Fibroblast of mammary gland (primary cell): ENCODE measurements at places on chromosomes 11 and 22.
A peak's percentile ranks its signal among the peaks of the same experiment; 100 is the strongest.

DNA sequence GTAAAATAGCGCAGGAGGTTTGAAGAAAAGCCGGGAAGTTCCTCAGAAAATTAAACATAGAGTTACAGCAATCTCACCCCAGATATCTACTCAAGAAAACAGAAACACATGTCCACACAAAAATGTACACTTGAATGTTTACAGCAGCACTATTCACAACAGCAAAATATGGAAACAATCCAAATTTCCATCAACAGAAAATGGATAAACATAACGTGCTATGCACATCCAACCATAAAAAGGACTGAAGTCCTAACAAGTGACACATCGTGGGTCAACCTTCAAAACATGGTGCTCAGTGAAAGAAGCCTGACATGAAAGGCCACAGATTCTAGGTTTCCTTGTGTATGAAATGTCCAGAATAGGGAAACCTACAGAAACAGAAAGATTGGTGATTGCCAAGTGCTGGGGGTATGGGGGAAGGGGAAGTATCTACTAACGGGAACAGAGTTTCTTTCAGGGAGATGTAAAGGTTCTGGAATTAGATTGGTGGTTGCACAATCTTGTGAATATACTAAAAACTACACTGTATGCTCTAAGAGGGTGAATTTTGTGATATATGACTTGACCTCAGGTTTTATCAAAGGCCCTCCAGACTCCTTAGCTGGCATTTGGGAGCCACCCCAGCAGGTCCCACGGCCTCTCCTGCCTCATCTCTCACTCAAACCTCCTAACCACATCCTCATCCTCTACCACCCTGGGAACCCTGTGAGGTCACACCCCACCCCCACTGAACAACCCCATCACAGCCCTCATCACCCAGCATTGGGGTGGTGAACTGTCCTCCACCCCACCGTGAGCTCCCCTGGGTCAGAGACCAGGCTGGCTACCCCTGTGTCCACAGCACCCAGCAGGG, 69.2 kb upstream of the PRR5 start:
- no peak for DNase-seq

DNA sequence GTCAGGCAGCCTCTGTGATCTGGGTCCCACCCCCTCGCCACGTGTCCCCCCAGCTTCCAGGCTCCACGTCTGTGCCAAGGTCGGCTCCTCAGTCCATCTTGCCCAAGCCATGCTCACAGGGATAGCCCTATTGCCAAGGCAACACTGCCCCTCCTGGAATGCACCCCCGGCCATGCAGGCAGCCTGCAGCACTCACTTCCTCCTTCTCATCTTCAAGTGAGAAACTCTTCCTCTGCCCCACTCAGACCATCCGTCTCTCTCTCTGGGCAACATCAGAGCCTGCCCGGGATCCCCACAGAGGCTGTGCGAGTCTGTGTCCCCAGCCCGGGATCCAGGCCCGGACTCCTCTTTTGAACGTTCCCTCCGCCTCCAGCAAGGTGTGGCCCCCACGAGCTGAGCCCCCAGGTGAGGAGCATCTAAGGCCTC, 852.3 kb downstream of the BRD1 start:
- no peak for DNase-seq

DNA sequence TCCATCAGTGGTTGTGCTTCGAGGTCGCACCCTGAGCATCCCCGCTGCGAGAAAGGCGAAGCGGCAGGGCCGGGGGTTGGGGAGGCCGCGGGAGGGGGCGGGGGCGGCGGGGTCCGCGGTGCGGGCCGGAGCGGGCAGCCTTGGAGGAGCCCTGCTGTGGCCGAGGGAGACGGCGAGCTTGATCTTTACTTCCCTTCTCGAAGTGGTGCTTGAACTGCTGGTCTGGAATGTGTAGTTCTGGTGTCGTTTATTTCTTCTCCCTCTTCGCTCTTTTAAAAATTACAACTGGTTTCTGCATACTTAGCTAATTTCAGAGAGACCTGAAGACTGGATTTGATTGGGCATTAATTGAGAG, 1.1 kb downstream of the APLP2 start:
- DNase-seq = no peak

- DNase-seq = no peak
Observed at GRCh38 chr11:128690665-128691101, 3.2 kb upstream of the FLI1 start.

DNA sequence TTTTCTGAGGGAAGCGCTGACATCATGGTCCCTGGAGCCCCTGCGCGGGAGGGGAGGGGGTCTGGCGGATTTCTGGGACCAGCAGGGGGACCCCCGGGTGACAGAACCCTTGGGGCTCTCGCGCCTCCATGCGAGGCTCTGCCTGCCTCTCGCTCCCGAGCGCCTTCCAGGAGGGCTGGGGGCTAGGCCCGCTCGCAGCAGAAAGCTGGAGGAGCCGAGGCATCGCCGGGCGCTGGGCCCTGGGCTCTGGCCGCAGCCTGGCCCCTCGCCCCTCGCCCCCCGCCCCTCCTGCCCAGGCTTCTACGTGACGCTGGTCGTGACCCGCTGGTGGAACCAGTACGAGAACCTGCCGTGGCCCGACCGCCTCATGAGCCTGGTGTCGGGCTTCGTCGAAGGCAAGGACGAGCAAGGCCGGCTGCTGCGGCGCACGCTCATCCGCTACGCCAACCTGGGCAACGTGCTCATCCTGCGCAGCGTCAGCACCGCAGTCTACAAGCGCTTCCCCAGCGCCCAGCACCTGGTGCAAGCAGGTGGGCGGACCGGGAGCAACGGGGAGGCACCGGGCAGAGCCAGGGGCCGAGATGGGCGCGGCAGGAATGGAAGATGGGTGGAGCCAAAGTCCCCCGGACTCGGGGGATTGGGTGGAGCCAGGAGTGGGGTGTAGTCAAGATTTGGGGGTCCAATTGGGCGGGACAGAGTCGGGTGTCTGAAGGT, 5.4 kb downstream of the BEST1 start:
- DNase-seq = no peak

DNA sequence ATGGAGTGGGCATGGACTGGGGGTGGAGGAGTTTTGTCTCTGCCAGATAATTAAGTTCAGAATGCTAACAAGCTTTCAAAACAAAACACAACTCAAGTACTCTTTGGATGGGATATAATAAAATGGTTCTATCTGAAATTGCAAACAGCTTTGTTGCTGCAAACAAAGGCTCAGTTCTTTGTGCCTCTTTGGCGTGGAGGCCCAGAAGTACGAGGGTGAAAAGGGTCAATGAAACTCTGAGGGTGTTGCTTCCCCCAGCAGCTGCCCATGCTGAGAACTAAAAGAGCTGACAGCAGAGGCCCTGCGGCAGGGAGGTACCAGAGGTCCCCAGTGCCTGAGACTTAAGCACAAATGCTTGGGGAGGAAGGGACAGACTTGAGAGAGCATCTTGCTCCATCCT, 26.5 kb upstream of the IGSF22 start:
- no peak for DNase-seq

DNA sequence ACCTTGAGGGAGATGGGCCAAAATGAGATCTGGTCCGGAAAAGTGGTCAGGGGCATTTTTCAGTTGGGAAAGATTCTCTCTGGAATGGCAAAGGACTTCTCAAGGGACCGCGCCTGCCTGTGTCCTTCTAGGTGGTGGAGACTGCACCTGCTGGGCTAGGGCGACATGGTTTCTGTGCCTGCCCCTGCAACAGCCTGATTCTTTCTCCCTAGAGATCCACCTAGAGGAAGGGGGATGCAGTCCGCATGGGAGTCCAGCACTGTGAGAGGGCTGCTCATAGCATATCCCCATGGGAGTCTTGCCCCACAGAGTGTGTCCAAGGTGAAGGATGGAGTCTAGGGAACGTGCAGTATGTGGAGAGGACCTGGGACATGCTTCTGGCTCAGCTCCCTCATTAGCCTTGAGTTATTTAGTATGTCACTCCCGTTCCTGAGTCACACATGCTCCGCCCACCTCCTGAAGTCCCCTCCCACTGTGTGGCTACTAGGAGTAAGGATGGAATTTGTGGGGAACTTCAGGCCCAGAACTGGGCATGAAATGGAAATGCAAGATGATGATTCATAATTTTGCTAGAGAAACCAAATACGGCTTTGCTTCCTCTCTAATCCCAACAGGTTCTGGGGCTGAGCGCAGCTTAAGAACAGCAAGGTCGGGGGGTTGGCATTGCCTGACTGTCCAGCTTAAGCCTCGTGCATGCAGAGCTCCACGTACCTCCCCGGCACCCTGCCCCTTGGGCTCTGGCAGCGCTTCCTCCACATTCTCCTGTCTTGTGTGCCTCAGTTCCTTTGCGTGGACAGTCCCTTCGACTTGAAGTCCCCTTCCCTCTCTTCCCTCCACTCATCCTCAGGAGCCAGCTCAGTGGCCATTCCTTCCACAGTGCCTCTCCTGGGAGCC, 35.0 kb downstream of the GRIK4 start:
- peak; percentile 95 for DNase-seq

DNA sequence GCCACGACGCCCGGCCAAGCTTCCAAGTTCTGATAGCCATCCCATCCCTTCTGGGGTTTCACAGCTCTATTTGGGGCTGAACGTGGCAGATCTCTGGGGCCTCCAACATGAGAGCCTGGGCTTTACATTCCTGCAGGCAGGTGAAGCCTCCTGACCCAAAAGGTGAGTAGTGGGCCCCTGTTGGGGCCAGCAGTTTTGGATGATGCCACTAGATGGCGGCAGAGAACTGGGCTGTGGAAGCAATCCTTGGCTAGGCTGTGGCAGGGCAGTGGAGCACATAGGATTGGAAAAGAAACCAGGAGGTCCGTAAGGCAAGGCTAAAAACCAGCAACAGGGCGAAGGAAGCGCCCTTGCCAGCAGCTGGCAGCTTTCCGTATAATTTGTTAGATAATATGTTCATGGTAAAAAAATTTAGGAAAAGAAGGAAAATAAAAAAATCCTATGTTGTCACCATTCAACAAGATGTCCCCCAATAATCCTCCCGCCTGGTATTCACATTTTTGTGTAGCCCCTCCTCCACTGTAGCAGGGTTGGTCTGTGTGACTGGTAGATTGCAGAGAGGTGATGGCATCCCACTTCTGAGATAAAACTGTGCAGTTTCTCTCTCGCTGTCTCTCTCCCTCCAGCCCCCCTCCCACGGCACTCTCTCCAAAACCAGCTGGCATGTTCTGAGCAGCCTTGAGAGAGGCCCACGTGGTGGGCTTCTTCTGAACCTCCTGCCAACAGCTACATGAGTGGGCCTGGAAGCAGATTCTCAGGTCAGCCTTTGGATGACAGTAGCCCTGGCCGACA, 43.6 kb upstream of the OR4B1 start:
- DNase-seq = peak; percentile 61

DNA sequence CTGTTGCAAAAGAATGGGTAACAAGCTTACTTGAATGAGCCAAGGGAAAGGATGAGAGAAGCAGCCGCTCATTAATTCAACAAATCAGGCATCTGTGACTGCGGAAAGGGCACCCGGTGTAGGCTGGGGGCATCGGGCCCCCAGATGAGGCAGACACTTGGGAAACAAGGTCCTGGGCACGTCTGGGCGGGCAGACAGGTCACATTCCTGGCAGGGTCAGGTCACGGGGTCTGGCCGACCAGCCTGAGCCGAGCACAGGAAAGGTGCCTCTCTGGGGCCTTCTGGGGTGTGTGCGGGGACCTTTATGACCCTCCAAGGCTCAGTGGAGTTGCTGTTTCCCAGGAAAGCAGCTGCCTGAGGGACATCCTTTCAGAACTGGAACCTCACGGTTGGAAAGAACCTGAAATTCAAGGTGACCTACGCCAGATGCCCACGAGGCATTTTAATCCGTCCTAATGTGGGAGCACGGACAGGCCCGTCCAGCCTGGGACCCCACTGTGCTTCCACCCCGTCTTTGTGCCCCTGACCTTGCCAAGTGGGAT, 57.1 kb downstream of the ST14 start:
- no peak for DNase-seq

- no peak for DNase-seq
Observed at GRCh38 chr11:126525216-126525615, 169.7 kb downstream of the ST3GAL4 start.

GRCh38 chr11:43072096-43072495, 239.7 kb upstream of the API5 start:
- no peak for DNase-seq

GRCh38 chr11:995044-995751, 41.3 kb downstream of the MUC6 start:
- no peak for DNase-seq

GRCh38 chr11:73321604-73322381, 13.7 kb downstream of the ARHGEF17 start:
- peak; percentile 88 for DNase-seq

DNA sequence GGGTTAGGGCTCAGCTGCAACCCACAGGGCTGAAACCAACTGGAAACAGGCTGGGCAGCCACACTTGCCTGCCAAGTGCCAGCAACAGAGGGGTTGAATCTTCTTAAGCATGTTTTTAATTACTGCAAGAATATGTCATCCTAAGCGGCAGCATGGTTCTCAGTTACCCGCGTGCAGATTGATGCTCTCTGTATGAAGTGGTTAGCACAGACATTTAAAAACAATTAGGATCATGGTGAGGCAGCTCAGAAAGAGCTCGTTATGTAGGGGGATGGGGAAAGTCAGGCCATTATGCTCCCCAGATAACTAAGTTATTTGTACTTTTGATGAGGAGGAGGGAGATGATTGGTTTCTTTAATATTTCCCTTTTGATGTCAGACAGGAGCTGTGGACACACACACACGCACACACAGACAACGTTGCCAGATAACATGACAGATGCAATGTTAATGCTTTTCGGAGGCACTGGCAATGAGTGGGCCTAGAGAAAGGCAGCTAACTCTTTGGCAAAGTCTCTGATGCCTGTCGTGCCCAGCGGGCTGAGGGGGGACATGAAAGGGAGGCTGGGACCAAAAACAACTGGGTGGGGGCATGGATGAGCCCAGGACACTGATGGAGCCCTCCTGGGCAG, 389.7 kb downstream of the NXPE2 start:
- no peak for DNase-seq
